ENCODE measurements at places on chromosomes 6 and 20.

- no peak for DNase-seq
Observed at GRCh38 chr6:90045535-90045934, 151.3 kb downstream of the GJA10 start.

- DNase-seq: peak; percentile 80
Observed at GRCh38 chr6:16766043-16766536, 4.8 kb upstream of the ATXN1 start.

DNA sequence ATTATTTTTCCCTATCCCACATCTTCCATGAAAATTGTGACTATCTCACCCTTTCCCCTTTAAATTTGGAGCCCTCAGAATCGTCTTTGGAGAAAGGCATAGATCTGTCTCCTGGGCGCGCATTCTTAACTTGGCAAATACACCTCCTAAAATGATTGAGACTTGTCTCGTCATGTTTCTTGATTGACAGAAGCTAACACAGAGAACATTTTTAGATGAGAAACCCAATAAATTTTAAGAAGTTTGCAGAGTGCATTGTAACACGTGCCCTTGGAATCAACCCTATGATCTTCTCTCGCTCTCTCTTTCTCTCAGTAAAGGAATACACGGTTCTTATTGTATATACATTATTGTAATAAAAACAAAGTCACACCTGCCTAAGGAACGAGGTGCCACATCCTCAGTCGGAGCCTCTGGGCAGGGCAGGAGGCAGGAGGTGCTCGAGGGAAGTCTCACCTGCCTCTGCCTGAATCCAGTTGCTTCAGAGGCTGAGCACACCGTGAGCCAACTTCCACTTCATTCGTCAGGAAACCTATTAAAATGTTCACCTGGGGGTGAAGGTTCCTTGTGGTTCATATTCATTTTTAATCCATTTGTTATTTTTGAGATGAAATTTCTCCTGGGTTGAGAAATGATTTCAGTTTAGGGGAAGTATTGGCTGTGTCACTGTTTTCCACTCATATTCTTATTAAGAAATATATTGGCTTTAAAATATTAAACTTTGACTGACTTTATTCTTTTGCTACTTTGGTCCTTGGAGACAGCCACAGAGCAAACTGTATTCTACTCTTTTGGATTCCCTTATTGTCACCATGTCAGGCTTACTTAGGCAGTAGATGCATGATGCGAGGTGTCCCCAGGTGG lies 90.5 kb upstream of the THBS2 start:
- no peak for DNase-seq

GRCh38 chr20:14498772-14499171 lies 161.4 kb upstream of the FLRT3 start:
- no peak for DNase-seq

- no peak for DNase-seq
Observed at GRCh38 chr6:154594496-154595198, 84.2 kb upstream of the CNKSR3 start.

- DNase-seq: no peak
Observed at GRCh38 chr20:44485078-44485829, 9.6 kb downstream of the TTPAL start.

GRCh38 chr6:17602888-17603287 lies 2.8 kb downstream of the FAM8A1 start:
- peak; percentile 28 for DNase-seq

GRCh38 chr6:25088513-25088912 lies 152.8 kb upstream of the RIPOR2 start:
- DNase-seq: no peak

- DNase-seq: no peak
Observed at GRCh38 chr6:10736731-10737130, 10.9 kb upstream of the TMEM14B start.

- DNase-seq: no peak
Observed at GRCh38 chr6:35664945-35665344, 23.8 kb downstream of the FKBP5 start.

DNA sequence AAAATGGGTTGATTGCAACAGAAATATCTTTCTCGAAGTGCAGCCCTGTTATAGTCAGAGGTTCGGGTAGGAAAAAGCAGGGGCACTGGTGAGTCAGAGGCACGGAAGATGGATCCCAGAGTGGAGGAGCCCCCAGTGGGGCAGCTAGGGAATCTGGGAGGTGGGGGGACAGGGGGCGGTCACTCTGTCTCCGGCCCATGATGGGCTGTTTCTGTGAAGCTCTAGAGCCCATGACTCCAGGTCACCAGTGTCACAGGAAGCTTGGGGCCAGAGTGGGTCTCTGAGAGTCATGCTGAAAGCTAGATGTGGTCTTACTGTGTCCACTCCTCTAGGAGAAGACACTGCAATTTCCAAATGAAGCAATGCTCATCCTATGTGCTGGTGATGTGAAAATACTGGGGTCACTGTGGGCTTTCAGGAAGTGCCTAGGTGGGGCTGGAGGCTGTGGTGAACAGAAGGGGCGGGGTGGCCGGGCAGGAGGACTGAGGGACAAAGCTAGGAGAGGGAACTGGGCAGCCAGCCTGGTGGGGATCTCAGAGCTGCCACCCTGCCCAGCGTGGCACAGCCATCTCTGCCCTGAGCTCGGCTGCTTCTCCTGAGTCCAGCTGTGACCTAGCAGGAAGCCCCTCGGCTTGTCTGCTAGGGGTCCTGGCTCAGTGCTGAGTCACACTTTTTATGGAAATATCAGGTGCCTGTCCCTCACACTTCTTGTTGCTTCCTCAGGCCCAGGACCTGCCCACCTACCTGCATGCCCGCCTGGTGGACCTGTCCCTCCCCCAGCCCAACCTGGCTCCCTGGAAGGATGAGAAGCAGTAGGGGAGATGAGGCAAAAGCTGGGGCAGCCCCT lies 54.2 kb downstream of the IRF4 start:
- no peak for DNase-seq

- DNase-seq: no peak
Observed at GRCh38 chr6:38492031-38492430, 147.7 kb downstream of the BTBD9 start.

DNA sequence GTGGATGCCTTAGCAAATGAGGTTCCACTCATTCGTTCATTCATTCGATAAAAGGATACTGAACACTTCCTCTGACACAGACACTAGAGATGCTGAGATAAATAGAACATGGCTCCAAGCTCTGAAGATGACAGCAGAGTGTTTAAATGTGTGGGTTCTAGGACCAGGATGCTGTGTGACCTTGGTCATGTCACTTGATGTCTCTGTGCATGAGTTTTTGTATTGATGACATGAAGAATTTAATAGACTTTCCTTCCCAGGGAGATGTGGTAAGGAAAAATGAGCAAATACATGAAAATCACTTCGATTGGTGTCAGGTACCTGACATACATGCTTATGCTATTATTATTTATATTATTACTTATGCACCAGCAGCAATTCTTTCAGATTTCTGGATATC lies 34.3 kb upstream of the CD83 start:
- no peak for DNase-seq
